ENCODE measurements at places on chromosomes 7 and 10. TPM values are rescaled to one million over a fixed set of nuclear protein-coding genes. Genes with fewer than 3 reads are reported as not detected.

The HMX3 gene
- not detected for total RNA-seq

The GSTO2 gene
- 0.48 TPM for total RNA-seq

The CPA2 gene
- total RNA-seq: not detected

GRCh38 chr7:156609010-156609877 lies 31.3 kb upstream of the RNF32 start:
- no peaks in the 10 kb centered on the region for H3K4me1 ChIP-seq
- no peak overlapping the region for H3K4me3 ChIP-seq
- no peaks in the 10 kb centered on the region for H3K36me3 ChIP-seq
- no peaks in the 10 kb centered on the region for H3K27me3 ChIP-seq
- no peak for DNase-seq

- no peaks in the 10 kb centered on the region for H3K27me3 ChIP-seq
- DNase-seq: no peak
- H3K36me3 ChIP-seq: no peaks in the 10 kb centered on the region
- no peak overlapping the region for H3K27ac ChIP-seq
- no peak overlapping the region for H3K4me3 ChIP-seq
Observed at GRCh38 chr7:139041378-139042085, 5.7 kb upstream of the ZC3HAV1L start.

DNA sequence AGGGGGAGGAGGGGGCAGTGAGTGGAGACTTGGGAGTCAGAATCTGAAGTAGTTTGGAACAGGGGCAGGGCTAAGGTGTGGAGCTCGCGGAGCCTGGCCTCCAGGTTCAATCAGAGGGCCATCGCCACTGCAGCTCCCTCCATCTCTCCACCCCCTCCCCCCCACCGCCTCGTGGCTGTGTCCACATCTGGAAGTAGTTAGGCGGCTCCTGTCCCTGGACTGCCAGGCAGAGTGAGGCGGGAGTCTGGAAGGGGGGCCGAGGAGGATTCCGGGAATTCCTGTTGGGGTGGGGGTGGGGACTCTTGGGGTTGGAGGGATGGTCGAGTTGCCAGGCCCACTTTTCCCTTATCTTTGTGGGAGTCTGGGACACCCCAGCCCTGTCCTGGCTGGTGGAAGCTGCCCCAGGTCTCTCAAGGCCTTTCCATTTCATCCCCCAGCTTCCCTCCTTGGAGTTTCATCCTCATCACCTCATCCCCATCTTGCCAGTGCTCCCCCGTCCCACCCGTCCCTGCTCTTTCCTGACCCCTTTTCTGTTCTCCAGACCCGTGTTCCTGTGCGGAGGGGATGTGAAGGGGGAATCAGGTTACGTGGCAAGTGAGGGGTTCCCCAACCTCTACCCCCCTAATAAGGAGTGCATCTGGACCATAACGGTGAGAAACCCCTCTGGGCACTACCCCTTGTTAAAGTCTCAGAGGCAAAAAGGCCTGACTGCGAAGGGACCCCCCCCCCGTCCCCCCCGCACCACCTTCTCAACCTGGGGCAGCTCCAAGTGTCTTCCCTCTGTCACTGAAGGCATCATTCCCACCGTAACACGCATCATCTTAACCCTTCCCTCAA lies 944 bp downstream of the PCOLCE start:
- DNase-seq: peak; percentile 71
- no peaks in the 10 kb centered on the region for H3K4me1 ChIP-seq
- H3K27ac ChIP-seq: peak overlapping the region; percentile 82

The PAPOLB gene
- 0.33 TPM for total RNA-seq

GRCh38 chr7:51043461-51043860 lies 260.8 kb upstream of the GRB10 start:
- no peak overlapping the region for H3K4me3 ChIP-seq
- no peak for DNase-seq
- H3K27ac ChIP-seq: no peak overlapping the region
- no peaks in the 10 kb centered on the region for H3K27me3 ChIP-seq
- no peaks in the 10 kb centered on the region for H3K36me3 ChIP-seq

The PNLIP gene
- total RNA-seq: not detected

GRCh38 chr7:129469930-129470329 lies 32.4 kb upstream of the SMKR1 start:
- H3K4me1 ChIP-seq: no peaks in the 10 kb centered on the region
- DNase-seq: no peak
- no peak overlapping the region for H3K27ac ChIP-seq
- no peaks in the 10 kb centered on the region for H3K27me3 ChIP-seq
- no peak overlapping the region for H3K4me3 ChIP-seq
- H3K36me3 ChIP-seq: no peaks in the 10 kb centered on the region

- no peaks in the 10 kb centered on the region for H3K36me3 ChIP-seq
- no peaks in the 10 kb centered on the region for H3K4me1 ChIP-seq
- H3K27me3 ChIP-seq: no peaks in the 10 kb centered on the region
- DNase-seq: no peak
- H3K4me3 ChIP-seq: no peak overlapping the region
Observed at GRCh38 chr7:32532716-32533115, 37.4 kb downstream of the AVL9 start.

The KCP gene
- total RNA-seq: 0.88 TPM

DNA sequence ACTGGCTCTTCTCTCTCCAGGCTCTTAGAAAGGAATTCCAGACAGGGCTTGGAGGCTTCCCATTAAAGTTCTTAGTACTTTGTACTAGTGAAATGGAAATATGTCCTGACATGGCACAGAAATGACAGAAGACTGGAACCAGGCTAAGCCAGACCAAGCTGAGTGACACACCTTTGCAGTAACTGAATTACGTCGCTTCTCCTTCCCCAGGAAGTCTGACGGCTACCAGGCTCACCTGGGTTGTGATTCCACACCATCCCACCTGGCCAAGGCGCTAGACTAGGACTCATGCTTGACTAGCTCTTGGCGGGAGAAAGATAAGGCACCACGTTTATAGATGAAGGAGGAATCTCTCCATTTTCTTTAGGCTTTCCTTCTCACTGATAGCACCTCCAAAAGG lies 50.7 kb upstream of the KCNIP2 start:
- no peaks in the 10 kb centered on the region for H3K4me1 ChIP-seq
- no peaks in the 10 kb centered on the region for H3K36me3 ChIP-seq
- H3K4me3 ChIP-seq: no peak overlapping the region

DNA sequence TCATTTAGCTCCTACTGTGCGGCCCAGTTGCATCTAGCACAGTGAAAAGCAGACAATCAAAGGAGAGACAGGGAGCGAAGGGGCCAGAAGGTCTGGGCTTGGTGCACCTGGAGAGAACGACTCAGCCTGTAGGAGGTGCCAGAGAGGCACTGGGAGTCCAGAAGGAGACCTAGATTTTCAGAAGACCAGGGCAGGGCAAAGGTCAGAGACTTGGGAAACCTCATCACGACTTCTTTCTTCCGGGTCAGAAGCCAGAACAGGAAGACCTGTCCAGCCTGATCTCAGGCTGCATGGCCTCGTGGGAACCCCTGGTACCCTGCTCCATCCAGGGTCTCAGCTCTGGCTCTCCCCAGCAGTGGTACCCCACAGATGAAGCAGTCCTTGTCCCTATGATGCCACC lies 5.2 kb downstream of the AGAP3 start:
- no peak overlapping the region for H3K27ac ChIP-seq
- H3K4me3 ChIP-seq: no peak overlapping the region
- H3K27me3 ChIP-seq: no peaks in the 10 kb centered on the region
- H3K4me1 ChIP-seq: peaks cover 11% of the 10 kb centered on the region
- no peaks in the 10 kb centered on the region for H3K36me3 ChIP-seq

The NPC1L1 gene
- 0.29 TPM for total RNA-seq

The FAM221A gene
- 18.1 TPM for total RNA-seq

DNA sequence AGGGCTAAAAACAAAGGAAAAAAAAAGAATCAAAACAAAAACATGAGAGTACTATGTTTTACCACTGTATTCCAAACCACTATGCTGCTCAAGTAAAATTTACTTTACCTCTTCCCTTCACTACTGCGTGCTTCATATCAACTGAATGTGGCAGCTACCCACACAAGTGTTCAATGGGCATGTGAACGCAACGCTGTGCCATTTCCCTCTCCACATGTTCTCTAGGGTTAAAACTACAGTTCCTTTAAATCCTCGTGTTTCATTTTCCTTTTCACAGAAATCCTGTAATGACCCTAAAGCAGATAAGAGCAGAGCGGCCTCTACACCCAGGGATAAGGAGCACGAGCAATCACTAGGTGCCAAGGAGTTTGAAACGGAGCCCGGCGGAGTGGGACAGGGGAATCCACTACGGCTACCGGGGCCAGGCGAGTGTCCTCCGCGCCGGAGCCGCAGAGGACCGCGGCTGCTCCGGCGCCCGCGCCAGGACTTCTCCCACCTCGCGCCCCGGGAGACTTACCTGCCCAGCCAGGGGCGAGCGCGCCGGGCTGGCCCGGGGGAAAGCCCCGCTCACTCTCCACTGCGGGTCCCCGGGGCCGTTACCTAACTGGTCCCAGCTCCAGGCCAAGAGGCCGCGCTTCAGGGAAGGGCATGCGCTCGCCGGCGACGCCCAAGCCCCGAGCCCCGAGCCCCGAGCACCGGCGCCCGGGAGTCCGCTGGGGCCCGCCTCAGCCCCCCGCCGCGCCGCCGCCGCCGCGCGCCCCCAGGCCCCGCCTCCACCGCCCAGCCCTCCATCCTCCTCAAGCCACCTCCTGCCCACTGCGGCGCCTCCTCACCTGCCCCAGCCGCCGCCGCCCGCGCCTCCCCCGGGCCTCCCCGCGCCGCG lies 711 bp downstream of the NAMPT start:
- no peaks in the 10 kb centered on the region for H3K36me3 ChIP-seq
- DNase-seq: peak; percentile 48
- H3K4me3 ChIP-seq: peak overlapping the region; percentile 87

The ODAD2 gene
- total RNA-seq: 0.33 TPM

GRCh38 chr7:112108981-112109380 lies 97.2 kb downstream of the DOCK4 start:
- H3K36me3 ChIP-seq: no peaks in the 10 kb centered on the region
- H3K27me3 ChIP-seq: no peaks in the 10 kb centered on the region
- H3K4me1 ChIP-seq: peaks cover 4% of the 10 kb centered on the region
- H3K4me3 ChIP-seq: no peak overlapping the region

- H3K4me1 ChIP-seq: no peaks in the 10 kb centered on the region
- no peaks in the 10 kb centered on the region for H3K36me3 ChIP-seq
- no peaks in the 10 kb centered on the region for H3K27me3 ChIP-seq
- no peak overlapping the region for H3K4me3 ChIP-seq
- no peak for DNase-seq
- H3K27ac ChIP-seq: no peak overlapping the region
Observed at GRCh38 chr10:112519133-112519761, 72.2 kb downstream of the VTI1A start.

GRCh38 chr10:43044448-43044921 lies 32.4 kb upstream of the RET start:
- no peaks in the 10 kb centered on the region for H3K36me3 ChIP-seq
- H3K4me1 ChIP-seq: no peaks in the 10 kb centered on the region
- no peak for DNase-seq
- H3K4me3 ChIP-seq: no peak overlapping the region
- H3K27ac ChIP-seq: no peak overlapping the region

The CRHR2 gene
- 0.16 TPM for total RNA-seq

- DNase-seq: no peak
- no peak overlapping the region for H3K4me3 ChIP-seq
- no peaks in the 10 kb centered on the region for H3K27me3 ChIP-seq
Observed at GRCh38 chr7:107876916-107877315, 14.1 kb upstream of the DLD start.

DNA sequence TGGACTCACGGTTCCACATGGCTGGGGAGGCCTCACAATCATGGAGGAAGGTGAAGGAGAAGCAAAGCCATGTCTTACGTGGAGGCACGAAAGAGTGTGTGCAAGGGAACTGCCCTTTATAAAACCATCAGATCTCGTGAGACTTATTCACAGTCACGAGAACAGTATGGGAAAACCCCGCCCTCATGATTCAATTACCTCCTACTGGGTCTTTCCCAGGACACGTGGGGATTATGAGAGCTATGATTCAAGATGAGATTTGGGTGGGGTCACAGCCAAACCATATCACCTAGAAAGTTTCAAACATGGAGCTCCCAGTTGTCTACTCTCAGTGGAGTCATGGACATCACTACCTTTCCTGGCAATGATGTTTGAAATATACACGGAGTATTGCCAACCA lies 49.6 kb downstream of the CYCS start:
- H3K36me3 ChIP-seq: no peaks in the 10 kb centered on the region
- H3K27ac ChIP-seq: no peak overlapping the region
- no peaks in the 10 kb centered on the region for H3K27me3 ChIP-seq

GRCh38 chr7:45581271-45581780 lies 7.2 kb downstream of the ADCY1 start:
- H3K36me3 ChIP-seq: no peaks in the 10 kb centered on the region
- H3K27ac ChIP-seq: no peak overlapping the region
- H3K4me1 ChIP-seq: no peaks in the 10 kb centered on the region

GRCh38 chr7:158108646-158109293 lies 478.9 kb downstream of the PTPRN2 start:
- DNase-seq: no peak
- no peak overlapping the region for H3K4me3 ChIP-seq
- no peaks in the 10 kb centered on the region for H3K27me3 ChIP-seq
- no peaks in the 10 kb centered on the region for H3K4me1 ChIP-seq
- H3K36me3 ChIP-seq: no peaks in the 10 kb centered on the region

GRCh38 chr7:108413782-108414492 lies 42.3 kb downstream of the NRCAM start:
- H3K36me3 ChIP-seq: no peaks in the 10 kb centered on the region
- no peak for DNase-seq
- H3K27me3 ChIP-seq: no peaks in the 10 kb centered on the region
- no peak overlapping the region for H3K27ac ChIP-seq
- H3K4me1 ChIP-seq: no peaks in the 10 kb centered on the region

GRCh38 chr7:114364151-114364550 lies 50.5 kb upstream of the FOXP2 start:
- peaks cover 3% of the 10 kb centered on the region for H3K36me3 ChIP-seq
- no peaks in the 10 kb centered on the region for H3K4me1 ChIP-seq
- H3K27me3 ChIP-seq: no peaks in the 10 kb centered on the region
- no peak for DNase-seq
- no peak overlapping the region for H3K27ac ChIP-seq

- no peaks in the 10 kb centered on the region for H3K4me1 ChIP-seq
- no peak for DNase-seq
- no peaks in the 10 kb centered on the region for H3K27me3 ChIP-seq
- no peak overlapping the region for H3K27ac ChIP-seq
Observed at GRCh38 chr10:55495555-55495954, 694.5 kb upstream of the PCDH15 start.

- no peak overlapping the region for H3K27ac ChIP-seq
- no peaks in the 10 kb centered on the region for H3K36me3 ChIP-seq
- H3K4me3 ChIP-seq: no peak overlapping the region
- no peaks in the 10 kb centered on the region for H3K4me1 ChIP-seq
- no peak for DNase-seq
Observed at GRCh38 chr7:115984105-115984504, 46.5 kb downstream of the TFEC start.

DNA sequence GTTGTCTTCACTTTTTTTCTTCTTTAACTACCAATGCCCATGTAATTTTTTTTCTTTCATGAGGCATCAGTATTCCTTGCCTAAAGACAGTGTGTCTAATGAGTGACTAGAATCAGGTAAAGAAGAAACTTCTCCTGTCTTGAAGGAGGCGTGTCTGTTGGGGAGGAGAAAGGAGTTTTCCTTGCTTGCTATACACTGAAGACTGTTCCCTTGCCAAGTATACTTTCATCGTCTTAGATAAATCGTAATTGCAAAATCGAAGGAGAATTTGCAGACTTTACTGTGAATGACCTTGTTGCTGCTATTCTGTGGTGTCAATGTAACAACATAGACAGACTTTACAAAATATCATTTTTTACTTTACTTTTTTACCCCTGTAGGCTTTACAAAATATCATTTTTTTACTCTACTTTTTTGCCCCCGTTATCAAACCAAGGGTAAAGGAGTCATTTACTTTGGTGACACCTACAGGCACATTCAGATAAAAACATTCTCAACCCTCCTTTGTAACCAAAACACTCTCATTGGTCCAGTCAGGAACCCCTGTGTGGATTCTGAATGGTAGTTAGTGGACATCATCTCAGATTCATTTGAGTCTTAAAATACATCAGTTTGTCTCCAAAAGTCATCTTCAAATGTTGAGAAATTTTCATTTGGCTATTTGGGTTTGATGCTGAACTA lies 232.4 kb downstream of the AHR start:
- no peak for DNase-seq
- H3K4me3 ChIP-seq: no peak overlapping the region
- H3K27ac ChIP-seq: no peak overlapping the region
- H3K4me1 ChIP-seq: peaks cover 5% of the 10 kb centered on the region
